Fibroblast of villous mesenchyme (primary cell): ENCODE measurements at places on chromosomes 2 and 18.
A peak's percentile ranks its signal among the peaks of the same experiment; 100 is the strongest.

GRCh38 chr2:41741951-41742595 lies 305.7 kb upstream of the PKDCC start:
- DNase-seq = peak; percentile 25

- DNase-seq = no peak
Measured at GRCh38 chr18:36634573-36635216, 194.1 kb downstream of the TPGS2 start.

- DNase-seq = no peak
Measured at GRCh38 chr2:154452906-154453493, 245.5 kb upstream of the KCNJ3 start.

- peak; percentile 63 for DNase-seq
Measured at GRCh38 chr2:45964223-45964841, 312.9 kb downstream of the PRKCE start.

GRCh38 chr2:177392373-177393202 lies at the start of gene AGPS:
TSS of gene AGPS (plus strand) at chr2:177392773. CDS start at chr2:177392790, 17 bp downstream.
- peak; percentile 51 for DNase-seq

DNA sequence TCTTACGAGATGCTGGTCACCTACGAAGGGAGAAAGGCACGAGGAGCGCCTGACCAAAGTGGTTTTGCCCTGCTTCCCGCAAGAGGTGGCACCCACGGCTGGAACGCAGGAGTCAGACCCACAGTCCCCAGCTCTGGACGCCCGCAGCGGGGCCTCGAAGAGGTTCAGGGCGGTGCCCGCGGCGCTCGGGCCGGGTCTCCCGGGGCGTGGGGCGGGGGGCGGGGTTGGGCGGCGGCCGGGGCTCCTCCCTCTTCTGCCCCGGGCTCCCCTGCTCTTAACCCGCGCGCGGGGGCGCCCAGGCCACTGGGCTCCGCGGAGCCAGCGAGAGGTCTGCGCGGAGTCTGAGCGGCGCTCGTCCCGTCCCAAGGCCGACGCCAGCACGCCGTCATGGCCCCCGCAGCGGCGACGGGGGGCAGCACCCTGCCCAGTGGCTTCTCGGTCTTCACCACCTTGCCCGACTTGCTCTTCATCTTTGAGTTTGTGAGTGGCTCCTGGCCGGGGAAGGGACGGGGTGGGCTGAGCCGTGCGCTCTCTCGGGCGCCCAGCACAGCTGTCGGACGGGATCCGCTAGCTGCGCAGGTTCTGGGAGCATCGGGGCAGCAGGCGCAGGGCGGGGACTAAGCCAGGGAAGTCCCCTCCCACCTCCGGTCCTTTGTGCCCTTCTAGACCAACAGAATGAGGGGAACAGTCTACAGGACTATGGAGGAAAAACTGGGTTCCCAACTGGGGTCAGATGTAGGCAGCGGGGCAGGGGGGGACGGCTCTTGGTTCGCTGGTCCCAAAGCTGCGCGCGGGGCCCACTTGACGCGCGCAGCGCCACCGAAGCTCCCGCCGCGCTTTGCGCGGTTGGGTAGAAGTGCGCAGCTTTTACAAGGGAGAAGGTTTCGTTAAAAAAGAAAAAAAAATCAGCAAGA lies at the start of gene MAL:
Gene MAL (plus strand): TSS at position 303 of the 914 bp plus-strand sequence. CDS start 85 bp downstream, at position 388.
- no peak for DNase-seq

- no peak for DNase-seq
Measured at GRCh38 chr2:218472988-218473387, 54.1 kb downstream of the VIL1 start.

GRCh38 chr2:134021830-134022524 lies 231.9 kb upstream of the MGAT5 start:
- DNase-seq = no peak

GRCh38 chr18:10197097-10197496 lies 257.3 kb upstream of the APCDD1 start:
- no peak for DNase-seq

DNA sequence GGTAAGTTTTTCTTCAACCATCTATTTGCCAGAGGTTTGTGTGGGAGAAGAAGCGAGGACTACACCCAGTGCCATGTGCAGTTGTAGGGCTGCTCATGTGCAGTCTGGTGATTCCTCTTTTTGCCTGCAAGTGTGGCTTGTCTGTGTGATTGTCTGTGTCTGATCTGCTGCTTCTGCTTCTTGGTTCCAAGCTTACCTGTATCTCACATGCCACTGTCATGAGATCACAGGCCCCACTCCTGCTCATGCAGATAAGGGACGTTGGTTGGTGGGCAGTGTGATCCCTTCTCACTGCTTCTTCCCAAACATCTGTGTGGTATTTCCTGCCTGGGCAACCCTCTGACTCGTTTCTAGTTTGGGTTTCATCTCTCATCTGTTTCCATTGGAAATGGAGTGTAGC lies 27.1 kb downstream of the RRM2 start:
- DNase-seq = no peak

DNA sequence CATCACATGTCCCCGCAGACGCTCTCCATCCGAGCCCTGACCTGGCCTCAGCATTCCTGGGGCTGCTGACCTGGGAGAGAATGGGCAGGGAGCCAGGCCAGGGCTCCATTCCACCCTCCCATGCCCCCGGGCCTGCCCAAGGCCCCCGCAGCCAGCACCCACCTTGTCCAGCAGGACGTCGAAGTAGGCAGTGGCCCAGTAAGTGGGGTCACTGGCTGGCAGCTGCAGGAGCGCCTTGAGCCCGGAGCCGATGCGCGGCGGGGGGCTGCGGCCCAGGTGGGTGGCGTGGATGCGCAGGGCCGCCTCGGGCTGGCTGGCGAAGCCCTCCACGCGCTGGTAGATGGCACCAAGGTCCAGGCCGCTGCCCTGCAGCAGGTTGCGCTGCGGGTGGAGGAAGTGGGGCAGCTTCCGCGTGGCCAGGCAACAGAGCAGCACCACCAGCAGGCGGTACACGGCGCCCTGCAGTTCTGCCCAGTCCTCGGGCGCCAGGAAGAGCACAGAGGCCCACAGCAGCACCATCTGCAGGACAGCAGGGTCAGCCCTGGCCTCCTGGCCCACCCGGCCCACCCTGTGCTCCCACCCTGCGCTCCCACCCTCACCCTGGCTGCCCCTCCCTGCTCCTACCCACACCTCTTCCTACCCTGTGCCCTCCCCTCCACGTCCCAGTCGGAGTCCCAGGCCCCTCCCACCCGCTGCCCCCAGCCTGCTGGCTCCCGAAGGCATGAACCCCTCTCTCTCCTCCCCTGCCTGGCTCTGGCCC lies 7.6 kb downstream of the MAB21L4 start:
- DNase-seq = no peak

DNA sequence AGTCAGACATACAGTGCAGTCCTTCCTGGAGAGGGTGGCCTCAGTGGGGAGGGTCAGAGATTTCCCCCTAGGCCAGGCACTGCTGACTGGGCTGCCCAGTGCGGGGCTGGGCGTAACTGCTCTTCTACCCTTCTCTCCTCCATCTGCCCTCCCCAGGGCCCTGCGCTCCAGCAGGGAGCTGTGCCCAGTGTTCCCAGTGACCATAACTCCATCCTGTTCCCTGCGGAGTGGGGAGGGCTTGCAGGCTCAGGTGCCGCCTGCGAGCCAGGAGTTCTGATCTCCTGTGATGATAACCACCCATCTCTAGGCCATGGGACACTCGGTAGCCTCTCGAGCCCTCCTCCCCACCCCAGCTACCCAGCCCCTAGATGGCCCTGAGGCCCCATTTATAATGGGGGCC lies 107.6 kb downstream of the SMAD7 start:
- no peak for DNase-seq

DNA sequence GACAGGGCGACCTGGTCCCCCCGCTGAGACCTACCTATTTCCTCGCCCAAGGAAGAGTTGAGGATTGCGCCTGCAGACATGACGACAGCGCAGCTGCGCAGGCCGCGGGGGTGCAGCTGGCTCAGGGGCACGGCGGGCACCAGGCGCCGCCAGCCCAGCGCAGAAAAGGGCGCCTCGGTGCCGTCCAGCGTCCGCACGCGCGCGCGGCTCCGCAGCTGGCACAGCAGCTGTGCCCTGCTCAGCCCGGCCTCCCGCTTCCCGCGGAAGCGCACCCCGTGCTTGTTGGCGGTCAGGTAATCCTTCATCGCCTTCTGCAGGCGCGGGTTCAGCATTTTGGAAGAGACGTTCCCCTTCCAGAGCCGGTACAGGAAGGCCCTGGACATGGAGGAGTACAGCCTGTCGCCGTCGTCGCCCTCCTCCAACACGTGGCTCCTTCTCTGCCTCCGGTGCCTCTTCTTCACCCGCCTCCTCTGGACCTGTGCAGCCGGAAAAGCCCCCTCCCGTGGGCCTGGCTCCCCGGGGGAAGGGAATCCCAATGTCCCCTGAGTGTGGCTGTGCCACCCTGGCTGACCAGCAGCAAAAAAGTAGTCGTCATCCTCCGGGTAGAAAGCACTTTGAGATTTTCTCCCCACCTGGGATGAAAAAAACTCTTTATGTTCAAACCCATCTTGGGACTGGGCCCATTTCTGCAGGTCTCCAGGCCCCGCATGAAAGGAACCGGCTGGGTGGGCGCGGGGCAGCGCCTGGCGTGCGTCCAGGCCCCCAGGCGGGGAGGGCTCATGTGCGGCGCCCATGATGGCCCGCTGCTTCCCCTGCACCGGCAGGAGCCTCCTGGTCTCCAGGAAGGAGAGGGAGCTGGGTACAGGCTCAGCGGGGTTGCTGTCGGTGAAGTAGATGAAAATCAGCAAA lies 42.7 kb downstream of the ST6GAL2 start:
- DNase-seq = no peak

DNA sequence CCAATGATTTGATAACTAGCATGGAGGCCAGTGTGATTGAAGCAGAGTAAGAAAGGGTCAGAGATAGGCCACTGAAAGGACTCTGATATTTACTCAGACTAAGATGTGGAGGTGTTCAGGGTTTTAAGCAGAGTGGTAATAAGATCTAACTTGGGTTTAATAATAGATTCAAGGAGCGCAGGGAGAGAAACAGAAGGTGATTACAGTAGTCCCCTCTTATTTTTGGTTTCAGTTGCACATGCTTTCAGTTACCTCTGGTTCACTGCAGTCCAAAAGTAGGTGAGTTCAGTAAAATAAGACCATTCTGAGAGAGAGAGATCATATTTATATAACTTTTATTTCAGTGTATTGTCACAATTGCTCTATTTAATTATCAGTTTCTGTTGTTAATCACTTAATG lies 13.5 kb upstream of the GALNT13 start:
- no peak for DNase-seq

GRCh38 chr2:200199005-200199404 lies 107.5 kb upstream of the SPATS2L start:
- DNase-seq = no peak

DNA sequence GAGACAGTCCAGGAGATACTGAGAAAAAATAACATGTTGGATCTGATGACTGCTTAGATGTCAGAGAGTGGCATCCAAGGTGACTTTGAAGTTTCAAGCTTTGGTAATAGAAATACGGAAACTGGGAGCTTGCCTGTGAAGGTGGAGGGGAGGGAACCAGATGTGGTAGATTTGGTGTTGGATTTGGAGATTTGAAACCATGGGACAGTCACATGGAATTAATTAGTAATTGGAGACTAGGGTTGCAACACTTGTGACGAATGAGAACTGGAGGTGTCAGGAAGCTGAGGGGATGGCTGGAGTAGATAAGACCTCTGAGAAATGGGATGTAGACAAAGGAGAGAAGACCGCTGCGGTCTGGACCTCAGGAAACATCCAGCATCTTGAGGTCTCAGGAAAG lies 46.7 kb downstream of the RPL37A start:
- peak; percentile 89 for DNase-seq

GRCh38 chr2:85230679-85231467 lies 96.9 kb downstream of the TGOLN2 start:
- DNase-seq = no peak

- no peak for DNase-seq
Measured at GRCh38 chr18:46910856-46911255, 6.5 kb downstream of the PIAS2 start.

DNA sequence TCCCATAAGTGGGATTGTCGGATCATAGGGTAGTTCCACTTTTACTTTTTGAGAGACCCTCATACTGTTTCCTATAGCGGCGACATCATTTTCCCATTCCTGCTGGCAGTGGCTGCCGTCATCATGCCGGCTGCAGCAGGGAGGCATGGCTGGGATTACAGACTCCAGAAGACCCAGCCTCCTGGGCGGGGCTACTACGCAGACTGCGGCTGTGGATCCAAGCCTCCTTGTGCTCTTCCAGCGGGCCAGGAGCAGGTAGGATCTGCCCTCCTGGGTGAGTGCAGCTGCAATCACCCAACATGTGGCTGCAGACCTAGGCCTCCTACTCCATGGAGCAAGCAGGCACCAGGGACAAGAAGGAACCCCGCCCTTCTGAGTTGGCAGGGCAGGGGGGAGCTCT lies 359.2 kb downstream of the GALR1 start:
- DNase-seq = no peak

DNA sequence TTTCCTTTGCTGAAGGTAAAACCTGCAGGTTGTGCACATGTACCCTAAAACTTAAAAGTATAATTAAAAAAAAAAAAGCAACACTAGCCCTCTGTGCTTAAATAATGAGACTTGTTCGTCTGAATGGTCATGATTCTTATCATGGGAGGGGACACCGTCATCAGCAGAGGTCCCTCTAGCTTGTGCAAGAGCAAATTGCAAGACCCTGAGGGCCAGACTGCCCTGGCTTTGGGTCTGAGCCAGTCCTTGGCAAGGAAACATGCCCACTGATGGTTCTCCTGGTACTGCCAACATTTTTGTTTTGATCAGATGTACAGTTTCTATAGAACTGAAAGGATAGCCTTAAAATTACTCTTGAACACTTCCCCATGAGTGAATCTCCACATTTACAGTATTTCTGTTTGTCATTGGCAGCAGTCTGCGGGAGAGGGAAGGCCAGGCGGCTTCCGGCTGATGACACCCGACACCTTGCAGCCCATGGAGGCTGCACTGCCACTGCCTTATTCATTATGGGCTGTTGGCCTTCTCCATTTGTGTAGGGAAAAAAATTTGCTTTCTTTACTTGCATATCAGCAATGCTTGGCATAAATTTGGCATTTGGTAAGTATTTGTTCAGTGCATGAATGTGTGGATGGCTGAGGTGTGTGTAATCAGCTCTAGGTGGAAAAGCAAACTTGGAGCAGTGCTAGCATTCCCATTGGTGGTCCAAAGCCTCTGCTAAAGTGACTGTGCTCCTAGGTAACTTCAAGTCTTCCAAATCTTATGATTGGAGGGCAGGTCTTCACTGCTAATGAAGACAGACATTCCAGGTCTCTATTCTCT lies 161.6 kb upstream of the ALKAL2 start:
- no peak for DNase-seq

DNA sequence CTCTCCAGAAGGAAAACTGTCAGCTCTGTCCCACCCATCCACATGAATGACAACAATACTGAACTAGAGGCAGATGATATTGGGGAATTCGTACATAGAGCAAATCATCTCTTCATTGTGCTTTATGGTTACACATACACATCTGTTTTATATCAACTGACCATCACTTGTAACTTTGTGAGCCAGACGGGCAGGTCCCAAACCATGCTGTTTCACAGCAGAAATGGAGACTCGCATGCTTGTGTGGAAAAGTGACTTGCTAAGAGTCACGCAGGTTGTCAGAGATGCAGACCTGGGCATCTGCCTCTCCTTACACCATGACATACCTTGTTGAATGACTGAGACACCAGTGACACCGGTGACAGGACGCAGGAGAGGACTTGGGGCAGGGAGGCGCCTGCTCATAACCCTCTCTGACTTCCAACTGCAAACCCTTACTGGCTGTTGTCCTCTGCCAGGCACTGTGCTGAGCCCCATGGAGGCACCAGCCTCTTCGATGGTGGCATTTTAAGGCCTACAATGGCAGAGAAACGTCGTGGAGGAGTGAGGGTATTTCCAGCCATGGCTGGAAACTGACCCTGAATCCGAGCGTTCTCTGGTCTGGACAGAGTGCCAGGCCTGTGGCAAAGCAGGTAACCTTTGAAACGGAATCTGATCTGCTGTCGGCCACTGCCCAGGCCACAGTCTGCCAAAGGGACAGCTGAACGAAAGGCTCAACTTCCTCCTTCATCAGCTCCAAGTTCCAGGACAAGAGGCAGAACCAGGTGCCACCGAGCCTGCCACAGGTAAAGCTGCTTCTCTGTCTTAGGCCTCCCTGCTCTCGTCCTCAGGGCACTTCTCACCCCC lies 26.9 kb upstream of the ROCK2 start:
- no peak for DNase-seq
